Activated T-helper 9 cell treated with anti-CD3 and anti-CD28 coated beads, Interleukin-2, amount 50 U/mL, for 16 hours (primary cell): ENCODE measurements at places on chromosomes 3 and 15.

- no peak for DNase-seq
These were observed 614.0 kb upstream of the AGTR1 start for GRCh38 chr3:148083526-148084182.

- no peak for DNase-seq
These were observed 194.8 kb downstream of the XXYLT1 start for GRCh38 chr3:195075941-195076875.

DNA sequence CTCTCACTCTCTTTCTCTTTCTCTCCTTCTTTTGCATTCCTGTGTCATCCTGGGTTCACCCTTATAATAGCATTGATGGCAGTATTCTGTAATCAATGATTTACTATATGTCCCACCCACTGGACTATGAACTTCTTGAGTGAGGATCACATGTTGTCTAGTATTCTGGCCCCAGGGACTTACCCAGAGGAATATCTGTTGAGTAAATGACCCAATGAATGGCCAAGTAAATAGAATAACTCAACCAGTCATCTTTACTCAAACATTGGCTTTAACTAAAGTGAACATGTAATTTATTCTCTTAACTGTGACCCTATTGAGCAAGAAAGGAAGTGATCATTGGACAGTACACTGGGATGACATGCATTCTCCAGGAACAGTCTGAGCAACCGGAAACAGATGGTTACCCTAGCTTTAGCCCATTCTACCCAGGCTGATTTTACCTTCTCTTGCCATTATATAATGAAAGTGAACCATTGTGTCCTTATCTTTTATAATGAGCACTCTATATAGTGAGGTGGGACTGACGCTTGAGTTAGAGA is 94.5 kb upstream of the SOX14 start:
- no peak for DNase-seq

GRCh38 chr15:71575474-71576045 is 234.8 kb upstream of the NR2E3 start:
- no peak for DNase-seq

GRCh38 chr3:143187111-143187510 is 67.5 kb downstream of the CHST2 start:
- no peak for DNase-seq

- DNase-seq, result no peak
These were observed 87.0 kb downstream of the SV2B start for GRCh38 chr15:91186904-91187656.

GRCh38 chr3:146091397-146091796 is 69.6 kb downstream of the PLOD2 start:
- DNase-seq, result no peak
